ENCODE measurements at places on chromosomes 7 and 10.

DNA sequence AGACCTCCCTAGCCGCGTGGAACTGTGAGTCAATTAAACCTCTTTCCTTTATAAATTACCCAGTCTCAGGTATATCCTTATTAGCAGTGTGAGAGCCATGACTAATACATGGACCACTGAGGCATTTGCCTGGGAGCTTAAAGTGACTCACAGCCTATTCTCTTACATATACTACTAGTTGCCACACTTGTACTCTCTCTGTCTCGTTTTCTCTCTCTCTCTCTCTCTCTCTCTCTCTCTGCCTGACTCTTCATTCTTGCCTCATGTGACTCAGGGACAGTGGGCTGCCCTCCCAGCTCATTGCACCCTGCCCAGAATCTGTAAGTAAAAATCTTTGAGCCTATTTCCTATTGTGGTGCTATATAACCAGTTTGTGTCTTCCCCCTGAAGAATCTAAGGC lies 238.5 kb upstream of the MAGI2 start:
- DNase-seq: no peak

GRCh38 chr10:34581801-34582532 lies 233.1 kb downstream of the PARD3 start:
- DNase-seq: no peak

GRCh38 chr10:100100651-100101184 lies 19.0 kb upstream of the CPN1 start:
- DNase-seq: no peak

- no peak for DNase-seq
These were observed 22.0 kb downstream of the TWIST1 start for GRCh38 chr7:19095353-19095860.

DNA sequence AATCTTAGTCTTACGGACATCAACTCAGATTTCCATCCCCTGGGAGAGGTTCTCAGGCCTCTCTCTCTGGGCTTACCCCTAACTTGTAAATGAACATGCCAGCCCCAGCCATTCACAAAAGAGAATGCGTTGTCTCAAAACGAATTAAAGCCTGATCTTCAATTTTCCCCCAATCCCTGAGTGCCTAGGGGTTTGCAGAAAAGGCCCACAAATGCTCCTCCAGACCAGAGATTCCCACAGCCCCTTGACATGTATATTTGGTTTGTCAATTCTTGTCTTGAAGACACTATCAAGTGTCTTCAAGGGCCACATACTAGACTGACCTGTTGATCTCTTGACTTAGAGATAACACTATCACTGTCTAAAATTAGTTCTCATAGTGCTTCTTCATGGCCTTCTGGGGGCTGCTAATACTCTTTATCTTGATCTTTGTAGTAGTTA lies 11.9 kb upstream of the HOXA13 start:
- no peak for DNase-seq

- peak; percentile 61 for DNase-seq
These were observed 31.6 kb downstream of the NCAPG2 start for GRCh38 chr7:158672975-158673374.

GRCh38 chr10:49054753-49055152 lies 60.6 kb downstream of the VSTM4 start:
- no peak for DNase-seq

- DNase-seq: peak; percentile 3
These were observed 290.3 kb upstream of the VWC2 start for GRCh38 chr7:49483142-49483541.

DNA sequence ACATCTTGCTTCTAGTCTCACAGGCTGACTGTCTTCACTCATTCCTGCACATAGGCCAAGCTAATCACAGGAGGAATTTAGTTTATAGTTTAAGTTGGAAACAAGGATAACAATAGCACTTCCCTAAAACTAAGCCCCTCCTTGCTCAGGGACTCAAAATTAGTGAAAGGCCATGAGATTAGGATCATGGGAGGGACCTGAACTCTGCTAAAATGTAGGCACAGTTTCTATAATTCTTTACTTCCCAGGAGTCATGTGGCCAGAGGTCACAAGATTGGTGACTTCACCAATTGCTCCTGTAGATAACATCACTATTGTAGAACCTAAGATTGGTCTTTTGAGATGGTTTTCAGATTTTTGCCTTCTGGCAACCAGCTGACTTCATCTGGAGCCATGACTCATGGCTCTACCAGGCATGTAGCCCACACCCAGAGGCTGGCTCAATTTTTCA lies 14.8 kb upstream of the UPP1 start:
- no peak for DNase-seq

DNA sequence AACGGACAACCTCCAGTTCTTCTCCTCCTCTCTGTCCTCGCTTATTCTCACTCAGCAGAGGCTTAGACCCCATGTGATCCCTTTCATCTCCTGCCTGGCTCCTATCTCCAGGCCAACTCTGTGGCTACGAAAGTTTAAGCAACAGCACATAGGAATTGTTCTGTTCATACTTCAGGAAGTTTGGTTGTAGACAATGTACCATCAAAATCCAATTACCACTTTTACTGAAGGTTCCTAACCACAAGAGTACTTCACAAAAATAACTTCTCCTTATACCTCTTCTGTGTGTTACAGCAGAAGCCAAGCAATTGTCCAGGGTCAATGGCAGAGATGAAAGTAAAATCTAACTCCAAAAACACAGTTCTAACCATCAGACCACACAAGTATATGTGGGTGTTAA lies 80.0 kb downstream of the SLC25A13 start:
- no peak for DNase-seq

GRCh38 chr10:31838065-31838464 lies 90.6 kb downstream of the ARHGAP12 start:
- DNase-seq: no peak

DNA sequence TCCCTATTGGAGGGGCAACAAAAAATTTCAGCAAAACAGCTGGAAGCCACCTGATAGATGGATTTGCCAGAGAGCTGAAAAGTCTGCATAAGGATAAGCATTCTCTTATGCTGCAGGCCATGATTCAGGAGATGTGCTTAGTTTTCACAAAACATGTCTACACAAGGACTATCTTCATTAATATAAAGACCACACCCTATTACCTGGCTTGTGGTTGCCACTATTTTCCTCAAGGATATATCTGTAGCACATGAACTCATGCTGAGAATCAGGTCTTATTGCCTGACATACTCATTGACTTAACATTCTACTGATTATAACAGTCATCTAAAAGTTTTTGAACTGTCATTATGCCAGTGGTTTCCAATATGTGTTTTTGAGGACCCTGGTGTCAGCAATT lies 7.1 kb upstream of the COL17A1 start:
- no peak for DNase-seq

- DNase-seq: no peak
These were observed 32.5 kb downstream of the BMPER start for GRCh38 chr7:33937871-33938270.

DNA sequence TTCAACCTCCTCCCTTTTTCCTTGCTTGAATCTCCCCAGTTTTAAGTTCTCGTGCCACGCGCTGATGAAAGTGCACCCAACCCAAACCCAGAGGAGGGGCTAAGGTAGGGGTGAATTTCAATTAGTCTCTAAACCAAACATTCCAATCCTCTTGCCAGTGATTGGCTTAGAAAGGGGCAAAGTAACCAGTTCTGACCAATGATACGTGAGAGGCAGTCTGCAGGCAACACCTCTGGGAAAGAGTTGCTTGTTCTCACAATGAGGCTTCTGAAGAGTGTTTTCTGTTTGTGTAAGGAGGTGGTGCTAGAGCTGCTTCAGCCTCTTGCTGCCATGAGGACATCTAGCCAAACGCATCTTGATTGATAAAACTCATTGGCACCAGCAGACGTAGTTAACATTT lies 21.8 kb downstream of the SLC35G1 start:
- DNase-seq: no peak

DNA sequence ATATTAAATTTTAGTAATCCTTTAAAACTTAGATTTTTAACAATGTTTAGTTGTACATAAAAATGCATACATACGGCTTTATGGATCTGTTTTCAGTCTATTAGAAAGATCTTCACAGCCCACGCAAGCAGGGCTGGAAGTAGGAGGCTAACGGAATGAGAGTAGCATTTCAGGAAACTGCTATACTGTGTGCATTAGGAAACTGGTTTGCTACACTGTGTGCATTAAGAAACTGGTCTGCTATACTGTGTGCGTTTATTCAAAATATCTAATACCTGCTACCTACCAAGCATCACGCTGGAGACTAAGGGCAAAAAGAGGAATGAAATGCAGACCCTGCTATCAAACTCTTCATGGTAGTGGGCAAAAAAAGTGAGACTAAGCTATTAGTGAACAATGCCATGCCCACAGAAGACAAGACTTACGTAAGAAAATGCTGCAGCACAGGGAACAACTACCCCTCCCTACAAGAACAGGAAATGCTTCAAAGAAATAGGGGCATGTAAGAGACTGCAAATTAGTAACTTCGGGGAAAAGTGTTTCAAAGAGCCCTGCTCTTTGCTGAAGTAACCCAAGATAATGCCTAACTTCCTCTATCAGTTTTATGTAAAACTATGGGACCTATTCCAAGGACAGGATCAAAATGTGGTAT lies 11.3 kb downstream of the RAB11FIP2 start:
- peak; percentile 47 for DNase-seq

DNA sequence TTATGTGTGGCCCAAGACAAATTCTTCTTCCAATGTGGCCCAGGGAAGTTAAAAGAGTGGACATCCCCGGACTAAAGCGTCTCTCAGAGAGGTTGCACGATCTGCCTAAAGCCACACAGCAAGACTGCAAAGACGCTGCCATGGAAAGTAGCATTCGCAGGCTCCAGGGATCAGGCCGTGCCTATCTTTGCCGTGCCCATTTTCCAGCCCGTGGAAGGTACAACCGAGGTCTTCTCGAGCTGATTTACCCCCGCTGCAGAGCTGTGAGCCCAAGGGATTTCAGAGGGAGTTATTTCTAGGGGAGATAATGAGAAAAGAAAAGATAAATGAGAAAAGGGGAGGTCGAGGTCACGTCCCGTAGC lies 1.0 kb upstream of the NYAP1 start:
- DNase-seq: no peak

- DNase-seq: no peak
These were observed 63.4 kb downstream of the HDAC9 start for GRCh38 chr7:18558910-18559309.

DNA sequence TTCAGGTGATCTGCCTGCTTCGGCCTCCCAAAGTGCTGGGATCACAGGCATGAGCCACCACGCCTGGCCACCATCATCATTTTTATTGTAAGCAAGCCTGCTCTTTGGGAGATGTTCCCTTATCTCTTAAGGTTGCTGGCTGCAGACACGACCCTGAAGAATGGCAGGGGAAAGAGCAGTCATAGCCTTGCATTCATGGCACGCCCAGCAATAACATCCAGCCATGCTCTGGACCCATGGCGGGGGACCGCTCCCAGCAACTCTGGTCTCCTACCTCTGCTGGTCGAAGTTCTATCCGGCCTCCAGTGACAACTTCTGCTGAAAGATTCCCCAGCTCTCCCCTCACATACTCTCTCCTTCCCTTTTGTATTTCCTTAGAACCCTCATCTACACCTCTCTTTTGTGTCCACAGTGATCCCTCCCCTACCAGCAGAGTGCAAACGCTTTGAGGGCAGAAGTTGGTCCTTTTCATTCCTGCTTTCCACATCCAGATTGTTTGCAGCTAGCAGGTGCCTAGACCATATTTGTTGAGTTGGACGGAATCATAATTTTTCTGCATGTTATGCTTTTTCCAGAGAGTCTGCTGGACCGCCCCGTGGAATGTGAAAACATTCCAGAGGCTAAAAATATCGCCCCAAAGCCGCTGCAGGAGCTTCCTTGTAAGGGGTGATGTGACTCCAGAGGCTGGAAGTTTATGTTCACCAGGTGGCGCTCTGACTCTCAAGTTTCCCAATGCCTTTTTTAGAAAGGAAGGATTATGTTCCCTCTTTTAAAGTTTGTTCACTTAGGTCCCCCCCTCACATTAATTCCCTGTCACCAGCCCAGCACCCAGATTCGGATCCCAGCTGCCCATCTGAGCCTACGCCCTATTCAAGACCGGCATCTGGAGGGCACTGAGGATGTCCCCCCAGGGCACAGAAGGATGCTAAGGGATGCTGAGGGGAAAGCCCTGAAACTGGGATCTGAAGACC lies 4.3 kb upstream of the MARVELD1 start:
- DNase-seq: no peak

- DNase-seq: no peak
These were observed 326.2 kb upstream of the AUTS2 start for GRCh38 chr7:69272101-69272500.

DNA sequence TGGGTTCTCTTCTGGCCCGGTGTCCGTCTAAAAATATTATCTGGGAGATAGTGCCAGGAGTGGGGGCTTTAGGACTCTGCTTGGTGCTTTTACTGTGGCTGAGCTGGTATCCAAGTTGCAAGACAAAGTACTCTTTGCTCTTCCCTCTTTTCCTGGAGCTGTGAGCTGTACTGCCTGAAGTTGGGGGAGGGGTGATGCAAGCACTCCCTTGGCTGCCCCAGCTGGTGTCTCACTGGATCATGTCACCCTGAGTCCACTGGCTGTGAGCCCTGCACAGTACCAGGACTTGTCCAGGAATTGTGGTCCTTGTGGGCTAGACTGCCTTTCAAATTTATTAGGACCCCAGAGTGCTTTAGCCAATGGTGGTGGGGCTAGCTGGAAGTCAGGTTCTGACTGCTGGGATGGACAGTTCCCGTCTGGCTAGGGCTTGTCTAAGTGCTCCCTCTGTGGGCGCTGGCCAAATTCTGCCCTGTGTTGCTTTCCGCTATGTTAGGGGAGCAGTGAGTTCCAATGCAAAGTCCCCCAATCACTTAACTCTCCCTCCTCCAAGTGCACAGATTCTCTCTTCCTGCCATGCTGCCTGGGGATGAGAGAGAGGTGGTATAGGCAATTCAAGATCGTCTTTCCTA lies 13.1 kb downstream of the CC2D2B start:
- no peak for DNase-seq

DNA sequence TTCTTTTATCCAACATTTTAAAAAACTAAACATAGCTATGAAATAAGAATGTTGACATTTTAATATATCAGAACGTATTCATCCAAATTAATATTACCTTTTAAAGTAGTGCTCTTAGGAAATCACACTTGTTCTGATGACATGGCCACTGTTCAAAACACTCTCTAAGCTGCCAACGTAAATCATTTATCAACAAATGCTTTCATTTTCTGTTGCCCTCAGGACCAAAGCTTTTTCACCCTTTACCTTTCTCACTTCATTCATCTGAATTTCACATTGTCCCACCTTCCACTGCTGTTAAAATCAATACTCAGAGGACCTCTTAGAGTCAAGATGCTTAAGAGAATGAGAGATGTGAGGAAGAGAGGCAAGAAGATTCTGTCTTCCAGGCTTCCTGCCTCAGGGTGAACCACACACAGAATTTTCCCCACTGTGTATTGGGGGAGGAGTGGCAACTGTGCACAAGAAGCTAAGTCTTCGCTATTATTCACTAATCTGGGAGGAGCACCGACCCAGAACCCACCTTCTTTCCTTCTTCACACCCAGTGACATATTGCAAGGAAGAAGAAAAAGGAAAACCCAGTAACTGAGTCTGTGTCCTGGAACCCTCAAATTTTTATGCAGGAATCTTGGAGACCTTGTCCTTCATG lies 21.0 kb downstream of the HIBADH start:
- DNase-seq: no peak

DNA sequence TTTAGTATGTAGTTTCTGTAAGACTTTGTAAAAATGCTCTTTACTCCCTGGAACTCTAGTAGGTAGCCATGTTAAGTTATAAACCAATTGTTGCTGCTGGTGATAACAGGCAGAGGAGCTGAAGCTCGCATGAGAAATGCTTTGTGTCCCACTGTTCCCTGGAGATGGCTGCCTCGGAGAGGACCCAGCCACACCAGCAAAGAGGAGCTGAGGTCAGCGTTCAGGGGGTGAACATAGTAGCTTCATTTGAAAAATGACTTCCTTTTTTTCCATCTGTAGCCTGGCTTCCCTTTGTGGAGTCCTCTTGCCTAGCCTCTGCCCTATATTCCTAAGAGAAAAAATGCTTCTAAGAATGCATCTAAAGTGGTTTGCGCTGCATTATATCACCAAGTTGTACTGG lies 20.3 kb downstream of the CELF2 start:
- DNase-seq: no peak

Measured in HL-60 (cell line).